T follicular helper cell (primary cell): ENCODE measurements at places on chromosomes 11 and 22.

DNA sequence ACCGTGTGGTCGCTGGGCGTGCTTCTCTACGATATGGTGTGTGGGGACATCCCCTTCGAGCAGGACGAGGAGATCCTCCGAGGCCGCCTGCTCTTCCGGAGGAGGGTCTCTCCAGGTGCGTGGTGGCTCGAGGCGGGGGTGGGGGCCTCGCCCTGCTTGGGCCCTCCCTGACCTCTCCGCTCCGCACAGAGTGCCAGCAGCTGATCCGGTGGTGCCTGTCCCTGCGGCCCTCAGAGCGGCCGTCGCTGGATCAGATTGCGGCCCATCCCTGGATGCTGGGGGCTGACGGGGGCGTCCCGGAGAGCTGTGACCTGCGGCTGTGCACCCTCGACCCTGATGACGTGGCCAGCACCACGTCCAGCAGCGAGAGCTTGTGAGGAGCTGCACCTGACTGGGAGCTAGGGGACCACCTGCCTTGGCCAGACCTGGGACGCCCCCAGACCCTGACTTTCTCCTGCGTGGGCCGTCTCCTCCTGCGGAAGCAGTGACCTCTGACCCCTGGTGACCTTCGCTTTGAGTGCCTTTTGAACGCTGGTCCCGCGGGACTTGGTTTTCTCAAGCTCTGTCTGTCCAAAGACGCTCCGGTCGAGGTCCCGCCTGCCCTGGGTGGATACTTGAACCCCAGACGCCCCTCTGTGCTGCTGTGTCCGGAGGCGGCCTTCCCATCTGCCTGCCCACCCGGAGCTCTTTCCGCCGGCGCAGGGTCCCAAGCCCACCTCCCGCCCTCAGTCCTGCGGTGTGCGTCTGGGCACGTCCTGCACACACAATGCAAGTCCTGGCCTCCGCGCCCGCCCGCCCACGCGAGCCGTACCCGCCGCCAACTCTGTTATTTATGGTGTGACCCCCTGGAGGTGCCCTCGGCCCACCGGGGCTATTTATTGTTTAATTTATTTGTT, 2.4 kb downstream of the PIM3 start:
- DNase-seq = no peak

DNA sequence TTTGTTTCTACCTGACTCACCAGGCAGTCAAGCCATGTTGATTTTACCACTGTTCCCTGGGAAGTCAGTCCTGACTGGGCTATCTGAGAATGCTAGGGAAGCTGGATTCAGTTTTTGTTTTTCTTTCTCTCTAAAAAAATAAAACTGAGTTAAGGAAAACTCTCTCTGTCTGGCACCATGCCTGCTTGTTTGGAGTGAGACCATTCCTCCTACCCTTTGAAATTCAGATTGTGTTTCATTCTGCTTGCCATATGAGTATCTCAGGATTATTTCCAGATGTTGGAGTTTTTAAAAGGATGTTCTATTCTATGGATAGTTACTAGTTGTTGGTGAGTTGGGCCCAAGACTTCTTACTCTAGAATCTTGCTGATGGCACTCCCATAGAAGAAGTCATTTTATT, 1917.0 kb downstream of the LRRC4C start:
- DNase-seq = no peak

DNA sequence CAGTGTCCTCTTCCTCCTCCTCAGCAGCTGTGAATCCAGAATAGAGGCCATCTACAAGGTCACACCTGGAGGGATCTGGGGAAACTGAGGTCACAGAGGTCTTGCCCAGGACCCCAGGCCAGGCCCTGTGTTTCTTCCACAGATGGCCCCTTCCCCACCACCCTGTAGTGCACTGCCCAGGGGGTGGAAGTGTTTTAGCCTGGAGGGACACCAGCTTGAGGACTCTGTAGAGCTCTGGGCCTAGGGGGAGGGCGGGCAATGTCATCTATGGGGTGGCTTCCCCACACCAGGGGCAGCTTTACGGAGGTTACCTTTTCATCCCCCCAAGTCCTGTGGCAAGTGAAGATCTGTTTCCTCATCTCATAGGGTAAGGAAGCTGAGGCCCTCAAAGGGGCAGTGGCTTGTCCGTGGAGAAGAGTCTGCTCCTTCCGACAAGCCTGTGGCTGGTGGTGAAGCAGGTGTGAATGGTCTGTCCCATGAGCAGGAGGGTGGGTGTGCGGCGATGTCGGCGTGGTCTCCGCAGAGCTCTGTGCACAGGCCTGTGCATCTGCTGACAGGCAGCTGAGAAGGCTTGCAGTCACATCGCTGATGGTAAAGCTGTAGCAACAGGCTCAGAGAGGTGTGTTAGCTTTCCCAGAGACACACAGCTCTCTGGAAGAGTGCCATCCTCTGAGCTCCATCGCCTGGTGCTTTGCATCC, 74.1 kb upstream of the WNT7B start:
- no peak for DNase-seq

GRCh38 chr11:48307760-48308386, 1.9 kb downstream of the OR4S1 start:
- DNase-seq = peak; percentile 47

DNA sequence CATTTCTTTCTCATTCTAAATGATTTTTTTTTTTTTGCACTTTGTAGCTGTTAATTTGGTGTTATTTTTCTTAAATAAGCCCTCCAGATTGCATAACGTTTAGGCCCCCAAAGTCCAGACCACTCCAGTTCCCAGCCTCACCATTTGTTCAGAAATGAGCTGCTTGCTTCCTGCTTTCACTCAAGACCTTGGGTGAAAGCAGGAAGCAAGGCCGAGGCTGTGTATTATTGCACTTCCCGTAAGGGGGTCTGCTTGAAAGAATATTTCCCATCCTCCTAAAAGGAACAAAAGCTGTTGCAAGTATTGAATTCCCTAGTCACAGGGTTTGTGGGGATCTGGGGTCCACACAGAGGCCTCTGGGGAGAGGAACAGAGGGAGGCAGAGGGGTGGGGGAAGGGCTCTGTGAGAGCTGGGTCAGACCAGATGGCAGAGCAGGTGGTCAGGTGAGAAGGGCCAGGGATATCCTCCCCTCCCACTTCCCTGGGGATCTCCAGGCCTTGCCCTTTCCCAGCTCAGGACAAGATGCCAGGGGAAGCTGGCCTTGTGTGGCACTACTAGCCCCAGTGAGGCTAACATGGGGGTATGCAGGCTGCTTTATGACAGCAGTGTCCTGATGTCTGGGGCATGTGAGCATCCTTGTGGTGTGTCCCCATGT, 51.6 kb upstream of the MYEOV start:
- no peak for DNase-seq
